Prostate gland (tissue), 2 donors: ENCODE measurements at places on chromosomes 6 and 20.

DNA sequence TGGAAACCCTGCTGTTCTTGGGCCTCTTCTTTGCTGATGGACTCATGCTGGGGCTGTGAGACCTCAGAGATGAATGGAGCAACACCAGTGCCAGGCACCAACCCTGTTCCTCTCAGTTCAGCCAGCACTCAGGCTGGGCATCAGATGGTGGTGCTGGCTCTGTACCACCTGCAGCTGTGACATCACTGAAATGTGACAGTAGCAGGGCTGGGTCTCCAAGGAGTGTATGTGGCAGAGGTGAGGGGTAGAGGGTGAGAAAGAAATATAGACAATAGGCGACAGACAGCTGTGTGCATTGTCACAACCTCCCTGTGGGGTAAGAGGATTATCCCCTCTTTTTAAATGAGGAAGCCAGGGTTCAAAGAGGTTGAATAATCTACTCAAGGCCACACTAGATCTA, at the start of gene TP53TG5:
Gene TP53TG5, minus strand, starts transcription at position 135 of the 400 bp plus-strand sequence. Its CDS starts 89 bp downstream, at position 46.
- no peaks in the 10 kb centered on the region for H3K4me1 ChIP-seq
- no peak within 1 kb of the TSS for H3K4me3 ChIP-seq
- no peak for DNase-seq
- no peaks in the 10 kb centered on the region for H3K27me3 ChIP-seq
- no peak within 1 kb of the TSS for H3K27ac ChIP-seq

DNA sequence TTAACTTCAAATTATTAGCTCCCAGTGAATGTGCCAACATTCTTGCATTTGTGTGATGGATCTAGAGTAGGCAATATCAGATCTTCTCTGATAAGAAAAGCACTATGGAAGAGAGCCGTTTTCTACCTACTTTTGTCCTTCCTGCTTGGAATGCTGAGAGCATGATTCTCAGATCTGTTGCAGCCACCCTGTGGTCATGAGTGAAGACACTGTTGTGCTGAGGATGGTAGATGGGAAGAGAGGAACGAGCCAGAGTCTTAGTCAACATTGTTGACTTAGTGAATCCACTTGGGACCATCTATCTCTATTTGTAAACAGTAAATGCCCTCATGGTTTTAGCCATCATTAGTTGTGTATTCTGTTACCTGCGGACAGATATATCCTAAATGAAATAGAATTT, 202.6 kb downstream of the CD109 start:
- H3K27me3 ChIP-seq: no peaks in the 10 kb centered on the region
- H3K4me3 ChIP-seq: no peak overlapping the region
- no peak for DNase-seq

DNA sequence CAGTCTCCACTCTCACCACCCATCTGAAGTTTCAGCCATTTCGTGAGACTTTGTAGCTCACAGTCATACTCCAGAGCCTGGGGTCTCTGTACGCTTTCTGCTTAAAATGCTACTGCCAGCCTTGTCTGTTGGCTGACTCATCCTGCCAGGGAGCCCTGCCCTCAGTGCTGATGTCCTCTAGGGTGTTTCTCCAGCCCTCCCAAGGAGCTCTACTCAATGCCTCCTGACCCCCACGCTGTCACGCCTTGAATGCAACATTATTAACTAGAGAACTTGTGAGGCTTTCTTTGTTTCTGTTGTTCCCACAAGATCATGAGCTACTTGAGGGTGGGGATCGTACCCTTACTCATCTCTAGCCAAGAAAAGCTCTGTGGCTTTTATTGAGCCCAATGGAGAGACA, 20.1 kb downstream of the KIF16B start:
- H3K27me3 ChIP-seq: no peaks in the 10 kb centered on the region
- no peaks in the 10 kb centered on the region for H3K4me1 ChIP-seq
- H3K27ac ChIP-seq: no peak overlapping the region
- H3K4me3 ChIP-seq: no peak overlapping the region

- DNase-seq: no peak
- H3K27me3 ChIP-seq: no peaks in the 10 kb centered on the region
- no peak overlapping the region for H3K4me3 ChIP-seq
- no peaks in the 10 kb centered on the region for H3K4me1 ChIP-seq
- H3K27ac ChIP-seq: no peak overlapping the region
Measured at GRCh38 chr6:34839666-34840352, 47.9 kb downstream of the BLTP3A start.

- no peaks in the 10 kb centered on the region for H3K27me3 ChIP-seq
- DNase-seq: peak; percentile 61
- H3K4me3 ChIP-seq: no peak overlapping the region
- no peaks in the 10 kb centered on the region for H3K4me1 ChIP-seq
Measured at GRCh38 chr6:56359201-56359899, 112.0 kb upstream of the COL21A1 start.

DNA sequence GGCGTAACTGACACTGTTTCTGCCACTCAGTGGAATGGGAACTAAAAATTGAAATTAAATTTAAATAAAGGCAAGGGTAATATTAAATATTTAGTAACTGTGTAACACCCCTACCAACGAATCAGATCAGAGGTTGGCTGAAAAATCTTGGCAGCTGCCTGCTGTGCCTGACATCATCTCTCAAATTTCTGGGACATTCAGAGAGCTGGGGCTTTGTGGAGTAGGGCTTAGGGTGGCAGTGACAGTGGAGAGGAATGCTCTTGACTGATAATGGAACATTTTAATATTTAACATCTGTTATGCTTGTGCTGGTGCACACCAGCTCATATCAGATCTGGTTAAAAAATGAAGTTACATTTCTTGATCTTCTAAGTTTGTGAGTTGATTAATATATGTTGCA, 62.2 kb downstream of the RFPL4B start:
- H3K4me1 ChIP-seq: no peaks in the 10 kb centered on the region
- no peak overlapping the region for H3K27ac ChIP-seq
- no peaks in the 10 kb centered on the region for H3K36me3 ChIP-seq
- no peak for DNase-seq
- no peak overlapping the region for H3K4me3 ChIP-seq

GRCh38 chr20:50302341-50303057, 111.9 kb downstream of the CEBPB start:
- no peak for DNase-seq
- no peaks in the 10 kb centered on the region for H3K27me3 ChIP-seq
- no peaks in the 10 kb centered on the region for H3K36me3 ChIP-seq
- no peak overlapping the region for H3K4me3 ChIP-seq

GRCh38 chr20:19022791-19023448, 189.5 kb upstream of the SLC24A3 start:
- no peaks in the 10 kb centered on the region for H3K27me3 ChIP-seq
- no peak for DNase-seq
- no peaks in the 10 kb centered on the region for H3K36me3 ChIP-seq
- H3K4me3 ChIP-seq: no peak overlapping the region

DNA sequence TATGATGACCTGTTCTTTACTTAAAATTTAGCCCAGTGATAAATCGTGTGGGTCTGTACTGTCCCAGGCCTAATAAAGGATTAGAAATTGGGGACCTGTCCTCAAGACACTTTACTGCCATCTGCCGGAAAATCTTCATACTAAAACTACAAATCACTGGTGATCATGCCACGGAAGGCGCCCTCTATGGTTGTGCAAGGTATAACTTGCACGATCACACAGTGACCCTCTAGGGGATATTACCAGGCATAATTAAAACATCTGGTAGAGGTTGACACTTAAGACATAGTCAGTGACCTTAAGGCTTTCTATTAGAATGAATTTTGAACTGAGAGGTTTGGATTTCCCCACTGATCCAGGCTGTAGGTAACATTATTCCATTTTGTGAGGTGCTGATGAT, 172.6 kb downstream of the BMP2 start:
- H3K36me3 ChIP-seq: no peaks in the 10 kb centered on the region
- H3K4me1 ChIP-seq: no peaks in the 10 kb centered on the region
- H3K27ac ChIP-seq: no peak overlapping the region
- no peak overlapping the region for H3K4me3 ChIP-seq
- DNase-seq: no peak
- H3K27me3 ChIP-seq: no peaks in the 10 kb centered on the region

DNA sequence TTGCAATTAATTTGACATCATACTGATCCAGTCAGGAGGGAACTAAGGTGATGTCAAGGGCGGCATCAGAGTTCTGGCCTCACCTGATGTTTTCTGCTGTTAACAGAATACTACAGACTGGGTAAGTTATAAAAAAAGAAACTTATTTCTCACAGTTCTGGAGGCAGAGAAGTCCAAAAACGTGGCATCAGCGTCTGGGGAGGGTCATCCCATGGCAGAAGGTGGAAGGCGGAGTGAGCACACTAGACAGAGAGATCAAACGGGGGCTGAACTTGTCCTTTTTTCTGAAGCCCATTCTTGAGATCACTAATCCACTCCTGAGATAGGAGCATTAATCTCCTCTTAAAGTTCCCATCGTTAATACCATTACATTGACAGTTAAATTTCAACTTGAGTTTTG, 3.3 kb upstream of the MTCH1 start:
- no peak overlapping the region for H3K27ac ChIP-seq
- H3K4me1 ChIP-seq: no peaks in the 10 kb centered on the region
- no peak for DNase-seq
- H3K36me3 ChIP-seq: no peaks in the 10 kb centered on the region

GRCh38 chr20:926670-927069, 10.5 kb upstream of the ANGPT4 start:
- H3K4me3 ChIP-seq: no peak overlapping the region
- no peaks in the 10 kb centered on the region for H3K36me3 ChIP-seq
- no peak overlapping the region for H3K27ac ChIP-seq
- no peaks in the 10 kb centered on the region for H3K27me3 ChIP-seq
- DNase-seq: no peak
- H3K4me1 ChIP-seq: no peaks in the 10 kb centered on the region

- H3K27ac ChIP-seq: no peak overlapping the region
- H3K4me1 ChIP-seq: no peaks in the 10 kb centered on the region
- no peak overlapping the region for H3K4me3 ChIP-seq
- DNase-seq: no peak
- H3K27me3 ChIP-seq: no peaks in the 10 kb centered on the region
Measured at GRCh38 chr6:134114918-134115714, 62.7 kb upstream of the SLC2A12 start.

GRCh38 chr6:161088676-161089328, 97.2 kb downstream of the MAP3K4 start:
- no peak for DNase-seq
- no peaks in the 10 kb centered on the region for H3K27me3 ChIP-seq
- H3K4me1 ChIP-seq: no peaks in the 10 kb centered on the region

- H3K4me1 ChIP-seq: no peaks in the 10 kb centered on the region
- no peaks in the 10 kb centered on the region for H3K36me3 ChIP-seq
- no peak overlapping the region for H3K4me3 ChIP-seq
- no peaks in the 10 kb centered on the region for H3K27me3 ChIP-seq
Measured at GRCh38 chr6:125549202-125549884, 200.1 kb upstream of the HEY2 start.

- no peak overlapping the region for H3K27ac ChIP-seq
- no peaks in the 10 kb centered on the region for H3K36me3 ChIP-seq
- no peak overlapping the region for H3K4me3 ChIP-seq
- H3K27me3 ChIP-seq: peaks cover 9% of the 10 kb centered on the region
- peak; percentile 24 for DNase-seq
Measured at GRCh38 chr20:59751075-59751711, 146.9 kb downstream of the PHACTR3 start.

GRCh38 chr6:18632670-18633410, 245.7 kb downstream of the RNF144B start:
- H3K4me3 ChIP-seq: no peak overlapping the region
- no peak overlapping the region for H3K27ac ChIP-seq
- H3K27me3 ChIP-seq: no peaks in the 10 kb centered on the region
- no peaks in the 10 kb centered on the region for H3K36me3 ChIP-seq
- H3K4me1 ChIP-seq: no peaks in the 10 kb centered on the region

DNA sequence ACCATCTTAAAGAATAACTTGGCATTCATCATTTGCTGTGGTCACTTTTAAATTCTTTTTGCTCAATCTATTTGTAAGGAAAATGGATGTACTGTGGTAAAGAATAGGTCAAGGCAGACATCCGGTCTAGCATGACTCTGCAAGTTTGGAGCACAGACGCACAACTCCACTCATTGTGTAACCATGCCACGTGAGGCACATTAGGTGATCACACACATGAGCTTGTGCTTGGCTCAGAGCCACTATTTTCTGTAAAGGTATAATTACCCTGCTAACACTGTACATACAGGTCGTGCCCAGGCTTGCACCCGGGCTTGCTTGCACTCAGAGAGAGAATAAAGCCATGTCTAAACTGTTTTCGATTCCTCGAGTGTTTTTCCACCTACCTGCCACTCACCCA, 1289.1 kb upstream of the ADGRB3 start:
- no peak overlapping the region for H3K27ac ChIP-seq
- no peak overlapping the region for H3K4me3 ChIP-seq
- no peak for DNase-seq
- H3K4me1 ChIP-seq: no peaks in the 10 kb centered on the region

GRCh38 chr20:54221353-54221752, 13.5 kb downstream of the PFDN4 start:
- H3K27ac ChIP-seq: no peak overlapping the region
- no peak overlapping the region for H3K4me3 ChIP-seq
- H3K36me3 ChIP-seq: no peaks in the 10 kb centered on the region
- H3K27me3 ChIP-seq: no peaks in the 10 kb centered on the region

- H3K27ac ChIP-seq: no peak overlapping the region
- no peaks in the 10 kb centered on the region for H3K27me3 ChIP-seq
- H3K36me3 ChIP-seq: no peaks in the 10 kb centered on the region
- no peak overlapping the region for H3K4me3 ChIP-seq
Measured at GRCh38 chr6:340186-340955, 48.1 kb downstream of the DUSP22 start.

GRCh38 chr20:14055127-14055742, 59.9 kb downstream of the MACROD2 start:
- H3K27ac ChIP-seq: no peak overlapping the region
- H3K36me3 ChIP-seq: no peaks in the 10 kb centered on the region
- peak; percentile 55 for DNase-seq
- H3K4me3 ChIP-seq: no peak overlapping the region

GRCh38 chr6:159062564-159062945, 17.8 kb upstream of the TAGAP start:
- no peaks in the 10 kb centered on the region for H3K4me1 ChIP-seq
- no peak overlapping the region for H3K4me3 ChIP-seq
- no peak for DNase-seq
- no peaks in the 10 kb centered on the region for H3K27me3 ChIP-seq
- H3K36me3 ChIP-seq: no peaks in the 10 kb centered on the region

GRCh38 chr6:149230712-149231460, 86.6 kb upstream of the TAB2 start:
- no peak overlapping the region for H3K4me3 ChIP-seq
- no peaks in the 10 kb centered on the region for H3K27me3 ChIP-seq
- H3K36me3 ChIP-seq: no peaks in the 10 kb centered on the region
- no peak for DNase-seq
- no peak overlapping the region for H3K27ac ChIP-seq

DNA sequence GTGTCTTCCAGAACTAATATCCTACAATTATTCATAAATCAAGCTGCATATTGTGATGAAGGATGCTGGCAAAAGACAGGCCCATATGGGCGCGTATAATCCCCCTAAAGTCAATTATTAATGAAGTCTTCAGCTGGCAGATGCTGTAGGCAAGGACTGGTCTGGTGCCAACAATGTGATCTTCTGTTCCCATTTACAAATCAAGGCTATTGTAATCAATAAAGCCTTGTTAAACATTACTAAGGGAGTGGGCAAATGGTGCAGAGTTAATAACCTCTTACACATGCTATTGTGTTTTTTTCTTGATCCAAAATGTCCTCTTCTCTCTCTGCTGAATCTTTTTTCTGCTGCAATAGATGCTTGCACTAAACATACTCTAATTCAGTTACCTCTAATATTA, 119.0 kb downstream of the ALDH8A1 start:
- no peaks in the 10 kb centered on the region for H3K27me3 ChIP-seq
- no peaks in the 10 kb centered on the region for H3K36me3 ChIP-seq
- H3K27ac ChIP-seq: no peak overlapping the region
- no peaks in the 10 kb centered on the region for H3K4me1 ChIP-seq
